ENCODE measurements at places on chromosomes 7 and 10. TPM values are rescaled to one million over a fixed set of nuclear protein-coding genes. Genes with fewer than 3 reads are reported as not detected.

GRCh38 chr7:80707318-80707717 lies 68.9 kb downstream of the CD36 start:
- no peak for DNase-seq

DNA sequence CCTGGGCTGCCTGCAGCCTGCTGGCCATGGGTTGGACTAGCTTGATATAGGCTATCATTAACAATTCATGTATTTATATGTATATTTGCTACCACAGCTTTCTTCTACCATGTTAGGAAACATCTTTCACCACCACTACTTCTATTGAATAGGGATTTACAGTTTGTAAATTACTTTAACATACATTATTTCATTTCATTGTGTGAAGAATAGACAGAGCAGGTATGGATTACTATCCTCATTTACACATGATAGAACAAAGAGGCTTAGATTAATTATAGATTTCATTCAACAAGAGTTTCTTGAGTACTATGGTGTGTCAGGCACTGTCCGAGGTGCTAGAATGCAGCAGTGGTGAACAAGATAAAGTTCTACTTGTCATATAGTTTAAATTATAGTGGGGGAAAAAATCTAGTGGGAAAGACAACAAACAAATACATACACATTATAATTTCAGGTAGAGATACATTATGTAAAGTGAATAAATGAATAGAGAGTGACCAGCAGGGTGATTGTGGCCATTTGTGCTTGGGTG lies 20.6 kb downstream of the VTI1A start:
- no peak for DNase-seq

- DNase-seq = no peak
Measured at GRCh38 chr7:156665101-156665500, 24.5 kb downstream of the RNF32 start.

DNA sequence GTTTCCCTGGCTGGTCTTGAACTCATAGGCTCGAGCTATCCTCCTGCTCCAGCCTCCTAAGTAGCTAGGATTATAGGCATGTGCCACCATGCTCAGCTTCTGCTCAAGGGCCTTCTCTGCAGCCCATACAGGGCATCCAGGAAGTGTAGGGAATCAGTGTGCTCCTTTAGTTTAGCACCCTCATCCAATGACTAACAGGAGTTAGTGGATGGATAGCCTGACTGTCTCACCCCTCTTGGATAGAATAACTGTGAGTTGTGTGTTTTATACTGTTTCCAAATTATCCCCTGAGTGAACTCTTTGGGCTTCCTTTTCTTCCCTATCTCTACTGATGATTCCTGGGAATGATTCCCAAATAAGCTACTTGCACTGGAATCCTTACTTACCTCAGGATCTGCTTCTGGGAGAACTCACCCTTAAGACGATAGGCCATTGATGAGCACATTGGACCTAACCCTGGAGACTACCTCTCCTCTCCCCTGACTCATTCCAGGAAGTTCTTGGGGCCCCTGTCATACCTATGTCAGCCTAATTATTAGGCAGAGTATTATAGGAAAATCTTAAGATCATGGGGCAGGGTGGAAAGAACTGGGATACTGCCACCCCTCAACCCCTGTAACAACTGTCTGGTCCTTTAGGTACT lies 18.5 kb downstream of the STRIP2 start:
- DNase-seq = no peak

The NDUFB8 gene
- 209 TPM for total RNA-seq

GRCh38 chr7:141151746-141152145 lies 77.9 kb downstream of the TMEM178B start:
- DNase-seq = no peak

GRCh38 chr7:129498021-129498420 lies 4.3 kb upstream of the SMKR1 start:
- no peak for DNase-seq

Data from OCI-LY7 (cell line).